ENCODE measurements at places on chromosomes 5 and 9. TPM values are rescaled to one million over a fixed set of nuclear protein-coding genes. Genes with fewer than 3 reads are reported as not detected.

Gene SARDH
- 13.7 TPM for total RNA-seq

Gene PCDHA12
- 0.11 TPM for total RNA-seq

Gene UBE2QL1
- total RNA-seq = 0.11 TPM

Gene RLN2
- 0.25 TPM for total RNA-seq

Gene TERT
- total RNA-seq = under 0.01 TPM

Gene CERCAM
- total RNA-seq = 57.0 TPM

Data from uterine smooth muscle cell (primary cell).